CD4-positive, alpha-beta T cell treated with Interleukin-17A for 4 hours (primary cell): ENCODE measurements at places on chromosomes 12 and 14.

DNA sequence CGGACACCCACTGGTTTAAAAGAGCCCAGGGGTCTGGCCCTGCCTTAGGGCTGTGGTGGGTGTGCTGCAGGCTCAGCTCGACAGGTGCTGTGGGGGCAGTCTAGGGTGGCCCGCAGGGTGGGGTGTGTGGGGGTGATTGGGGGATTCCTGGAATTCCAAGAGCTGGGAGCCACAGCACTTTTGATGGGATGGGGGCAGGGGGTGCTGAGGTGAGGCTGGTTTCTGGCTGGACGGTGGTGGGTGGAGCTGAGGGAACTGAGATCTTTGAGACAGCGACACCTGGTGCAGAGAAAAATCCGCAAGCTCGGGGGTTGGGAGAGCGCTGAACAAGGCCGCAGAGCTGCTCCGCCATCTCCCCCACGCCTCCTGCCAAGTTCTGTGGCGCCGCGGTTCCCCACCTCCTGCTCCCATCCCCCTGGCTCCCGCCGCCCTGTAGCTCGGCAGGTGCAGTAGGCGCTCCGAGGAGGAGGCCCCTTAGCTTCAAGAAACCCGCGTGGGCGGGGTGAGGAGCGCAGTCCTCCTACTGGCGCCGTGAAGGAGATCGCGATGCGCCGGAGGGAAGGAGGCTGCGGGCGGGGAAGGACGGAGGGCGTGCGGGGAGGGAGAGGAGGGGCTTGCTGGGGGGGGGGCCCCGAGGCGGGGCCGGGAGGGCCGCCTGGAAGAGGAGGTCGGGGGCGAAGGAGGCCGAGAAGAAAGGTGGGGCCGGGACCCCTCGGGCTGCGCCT, 1.3 kb upstream of the TEDC1 start:
- peak; percentile 91 for DNase-seq

- DNase-seq, result no peak
Measured at GRCh38 chr12:115433014-115433634, 749.1 kb upstream of the TBX3 start.

- peak; percentile 49 for DNase-seq
Measured at GRCh38 chr14:55097881-55098560, 31.0 kb upstream of the LGALS3 start.

GRCh38 chr12:85568395-85569103, 267.7 kb downstream of the RASSF9 start:
- DNase-seq, result no peak

DNA sequence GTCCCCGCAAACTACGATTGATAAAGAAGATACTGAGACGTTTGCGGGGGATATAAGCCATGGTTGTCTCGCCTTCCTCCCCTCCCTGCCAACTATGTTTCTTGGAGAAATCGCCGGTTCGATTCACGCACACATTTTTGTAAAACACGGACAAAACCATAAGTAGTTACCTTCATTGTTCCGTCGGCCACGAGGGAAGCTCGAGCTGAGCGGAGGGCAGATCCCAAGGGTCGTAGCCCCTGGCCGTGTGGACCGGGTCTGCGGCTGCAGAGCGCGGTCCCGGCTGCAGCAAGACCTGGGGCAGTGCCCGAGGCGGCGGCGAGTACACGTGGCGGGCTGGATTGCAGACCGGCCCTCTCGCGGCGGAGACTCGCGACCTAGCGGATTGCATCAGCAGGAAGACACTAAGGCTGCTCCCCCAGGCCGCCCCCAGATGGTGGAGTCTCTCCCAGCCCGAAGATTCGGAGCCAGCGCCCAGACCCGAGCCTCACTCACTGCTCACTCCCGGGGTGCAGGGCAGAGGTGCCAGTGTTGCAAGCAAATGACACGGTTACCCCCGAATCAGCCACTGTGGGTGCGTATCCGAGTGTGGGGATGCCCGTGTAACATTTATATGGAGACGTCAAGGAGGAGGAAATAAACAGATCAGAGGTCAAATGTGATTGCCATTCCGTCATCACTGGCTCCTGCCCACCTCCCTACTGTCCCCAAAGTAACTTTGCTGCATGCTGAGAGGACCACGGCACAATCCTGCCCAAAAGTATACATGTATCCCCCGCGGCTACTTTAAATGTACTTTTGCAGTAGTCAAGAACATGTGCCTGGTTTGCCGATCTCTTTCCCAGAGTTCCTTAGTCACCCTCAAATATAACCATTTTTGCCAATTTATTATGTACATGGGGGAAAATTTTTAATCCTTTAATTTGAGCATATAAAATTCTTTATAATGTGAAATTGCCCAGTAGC, at the start of gene BCAT1:
TSS of gene BCAT1 (minus strand) at position 345 of the 966 bp plus-strand sequence. CDS start at position 176, 169 bp downstream.
- DNase-seq, result peak; percentile 42

DNA sequence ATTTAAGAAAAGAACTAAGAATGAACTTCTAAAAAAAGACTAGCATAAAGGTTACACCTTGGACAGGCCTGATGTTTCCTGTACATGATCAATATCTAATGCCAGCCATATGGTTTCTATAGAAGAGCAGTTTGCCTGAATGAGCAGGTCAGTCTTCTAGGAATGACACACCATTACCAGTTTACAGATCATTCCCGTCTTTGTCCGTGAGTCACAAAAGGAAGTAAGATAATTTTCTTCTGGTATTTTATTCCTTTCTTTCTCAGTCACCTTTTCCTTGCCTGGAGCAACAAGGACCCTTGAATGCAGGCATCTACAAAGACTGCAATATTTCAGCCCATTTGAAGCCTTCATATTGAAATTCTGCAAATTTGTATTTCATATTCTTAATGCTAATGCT, 44.6 kb upstream of the CNTN1 start:
- no peak for DNase-seq

DNA sequence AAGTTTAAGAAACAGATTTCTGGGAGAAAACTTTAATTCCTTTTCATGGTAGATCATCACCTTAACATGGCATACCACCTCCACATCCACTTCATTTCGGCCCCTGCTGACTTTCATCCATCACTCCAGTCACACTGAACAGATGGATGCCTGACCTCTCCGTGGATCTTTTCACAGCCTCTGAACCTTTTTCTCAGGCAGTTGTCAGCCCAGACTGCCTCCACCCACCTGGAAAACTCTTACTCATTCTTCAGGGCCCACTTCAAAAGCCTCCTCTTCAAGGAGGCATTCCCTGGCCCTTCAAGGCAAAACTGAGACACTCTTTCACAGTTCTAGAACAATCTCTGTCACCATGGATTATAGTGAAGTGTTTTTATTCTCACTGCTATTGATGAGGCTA, 52.9 kb downstream of the GXYLT1 start:
- DNase-seq, result no peak

- DNase-seq, result peak; percentile 66
Measured at GRCh38 chr14:49768301-49769121, 558 bp downstream of the KLHDC2 start.
